Fibroblast of skin of right biceps (primary cell): ENCODE measurements at places on chromosomes 1 and 21.
A peak's percentile ranks its signal among the peaks of the same experiment; 100 is the strongest.

DNA sequence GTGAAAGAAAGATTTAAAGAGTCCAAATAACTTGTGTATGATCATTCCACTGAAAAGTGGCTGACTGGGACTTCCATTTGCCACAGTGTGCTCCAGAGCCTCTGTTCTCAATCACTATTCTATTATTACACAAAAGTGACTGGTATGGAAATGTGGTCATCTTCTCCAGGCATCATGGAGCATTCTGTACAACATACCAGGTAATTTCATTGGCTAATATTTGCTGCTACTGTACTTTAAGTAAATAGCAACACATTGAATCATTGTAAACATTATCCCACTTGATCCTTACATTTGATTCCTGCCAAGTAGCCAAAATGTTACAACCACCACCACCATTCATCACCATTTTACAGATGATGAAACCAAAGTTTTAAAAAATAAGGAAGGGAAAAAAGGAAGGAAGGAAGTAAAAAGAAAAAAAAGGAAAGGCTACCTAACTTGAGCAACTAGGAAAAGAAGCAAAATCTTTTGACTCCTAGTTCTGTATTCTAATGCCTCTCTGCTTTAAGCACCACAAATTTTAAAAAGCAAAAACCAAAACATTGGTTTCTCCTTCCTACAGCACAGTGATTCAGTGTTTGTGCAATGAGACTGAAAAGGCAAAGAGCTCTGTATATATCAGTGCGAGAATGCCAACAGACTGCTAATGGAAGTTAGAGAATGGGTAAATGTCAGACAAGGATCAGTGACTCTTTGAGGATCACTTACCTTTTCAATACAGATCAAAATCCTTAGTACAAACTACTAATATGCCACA, 361.4 kb upstream of the PTBP2 start:
- peak; percentile 39 for DNase-seq

GRCh38 chr1:40252601-40253000, 4.9 kb downstream of the TMCO2 start:
- DNase-seq, result peak; percentile 21

- peak; percentile 96 for DNase-seq
These were observed 55.7 kb downstream of the GIPC2 start for GRCh38 chr1:78101514-78101913.

DNA sequence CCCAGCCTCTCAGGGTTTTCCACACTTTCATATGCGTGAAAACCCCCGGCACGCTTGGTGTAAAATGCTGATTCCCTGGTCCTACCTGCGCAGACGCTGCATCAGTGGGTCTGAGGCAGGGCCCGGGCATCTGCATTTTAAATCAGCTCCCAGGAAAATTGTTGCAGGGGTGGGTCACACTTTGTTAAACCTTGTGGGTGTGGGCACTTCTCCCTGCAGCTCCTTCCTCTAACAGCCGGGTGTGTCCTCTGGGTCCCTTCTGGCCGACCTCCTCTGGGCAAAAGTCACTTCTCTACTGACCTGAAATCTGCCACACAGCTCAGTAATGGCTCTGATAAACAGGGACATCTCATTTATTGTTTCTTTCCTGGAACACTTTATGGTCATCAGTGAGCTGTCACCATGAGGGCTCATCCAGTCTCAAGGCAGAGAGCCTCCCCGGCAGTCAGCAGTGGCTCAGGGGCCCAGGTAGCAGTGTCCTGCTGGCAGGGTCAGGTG, 52.8 kb upstream of the TMPRSS2 start:
- no peak for DNase-seq

- DNase-seq, result peak; percentile 92
These were observed 11.1 kb downstream of the IFFO2 start for GRCh38 chr1:18945401-18945849.

GRCh38 chr21:37915497-37915911, 753 bp downstream of the KCNJ6 start:
- peak; percentile 17 for DNase-seq

DNA sequence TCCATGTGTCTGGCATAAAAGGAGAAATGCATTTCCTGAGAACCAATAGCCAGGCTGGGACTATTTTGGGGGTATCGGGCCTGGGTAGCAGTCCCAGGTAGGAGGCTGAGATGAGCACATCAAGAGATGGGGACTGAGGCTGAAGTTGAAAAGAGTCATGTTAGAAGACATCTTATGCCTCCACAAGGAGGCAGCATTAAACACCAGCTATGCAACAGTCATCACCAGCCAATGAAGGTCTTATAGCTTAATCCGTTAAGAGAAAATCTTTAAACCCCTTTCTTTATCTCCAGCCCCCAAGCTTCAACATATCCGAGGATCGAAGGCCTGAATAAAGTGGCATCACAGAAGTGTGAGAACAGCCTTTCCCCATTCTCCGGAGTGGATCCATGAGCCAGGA, 640.7 kb upstream of the PTBP2 start:
- no peak for DNase-seq

- DNase-seq, result no peak
These were observed 16.3 kb downstream of the RNF19B start for GRCh38 chr1:32948390-32948722.

- peak; percentile 64 for DNase-seq
These were observed 4.8 kb upstream of the IL24 start for GRCh38 chr1:206892351-206892984.

DNA sequence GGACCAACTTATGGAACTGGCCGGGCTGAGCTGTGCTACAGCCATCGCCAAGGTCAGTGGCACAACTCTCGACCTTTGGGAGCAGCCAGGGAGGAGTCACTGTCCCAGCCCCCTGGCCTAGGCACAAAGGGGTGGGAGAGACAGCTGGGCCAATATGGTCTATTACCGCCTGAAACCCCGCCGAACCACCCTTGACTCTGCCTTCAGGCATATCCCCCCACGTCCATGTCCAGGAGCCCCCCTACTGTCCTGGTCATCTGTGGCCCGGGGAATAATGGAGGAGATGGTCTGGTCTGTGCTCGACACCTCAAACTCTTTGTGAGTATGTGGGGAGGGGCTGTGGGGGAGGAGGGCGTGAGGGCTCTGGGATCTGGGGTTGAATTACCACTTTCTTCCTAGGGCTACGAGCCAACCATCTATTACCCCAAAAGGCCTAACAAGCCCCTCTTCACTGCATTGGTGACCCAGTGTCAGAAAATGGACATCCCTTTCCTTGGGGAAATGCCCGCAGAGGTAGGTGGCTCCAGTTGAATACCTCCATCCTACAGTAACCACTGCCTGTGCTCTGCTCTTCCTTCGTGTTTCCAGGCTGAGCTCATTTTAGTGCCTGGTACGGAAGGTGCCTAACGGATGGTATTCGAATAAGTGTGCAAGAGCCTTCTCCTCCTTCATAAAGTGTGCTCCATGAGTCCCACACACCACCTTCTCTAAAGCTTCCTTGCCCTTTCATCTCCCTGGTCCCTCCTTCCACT, 758 bp downstream of the NAXE start:
- DNase-seq, result no peak

DNA sequence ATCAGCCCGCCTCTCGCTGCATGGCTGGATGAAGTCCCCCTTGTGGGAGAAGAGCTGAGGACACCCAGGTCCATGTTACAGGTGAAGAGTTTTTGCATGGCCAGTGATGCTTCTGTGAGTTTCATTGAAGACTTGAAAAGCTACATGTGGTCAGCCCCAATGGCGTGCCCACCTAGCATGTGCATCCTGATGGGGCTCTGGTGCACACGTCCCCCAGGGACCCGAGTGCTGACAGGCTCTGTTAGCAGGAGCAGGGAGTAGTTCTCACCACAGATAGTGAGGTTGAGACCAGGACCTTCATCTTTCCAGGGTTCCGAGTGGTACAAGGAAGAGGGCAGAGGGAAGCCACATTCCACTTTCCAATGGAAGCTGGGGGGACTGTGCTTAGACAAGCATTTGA, 184.8 kb upstream of the C1orf174 start:
- no peak for DNase-seq

GRCh38 chr1:201665036-201665435, 126.1 kb downstream of the NAV1 start:
- no peak for DNase-seq

DNA sequence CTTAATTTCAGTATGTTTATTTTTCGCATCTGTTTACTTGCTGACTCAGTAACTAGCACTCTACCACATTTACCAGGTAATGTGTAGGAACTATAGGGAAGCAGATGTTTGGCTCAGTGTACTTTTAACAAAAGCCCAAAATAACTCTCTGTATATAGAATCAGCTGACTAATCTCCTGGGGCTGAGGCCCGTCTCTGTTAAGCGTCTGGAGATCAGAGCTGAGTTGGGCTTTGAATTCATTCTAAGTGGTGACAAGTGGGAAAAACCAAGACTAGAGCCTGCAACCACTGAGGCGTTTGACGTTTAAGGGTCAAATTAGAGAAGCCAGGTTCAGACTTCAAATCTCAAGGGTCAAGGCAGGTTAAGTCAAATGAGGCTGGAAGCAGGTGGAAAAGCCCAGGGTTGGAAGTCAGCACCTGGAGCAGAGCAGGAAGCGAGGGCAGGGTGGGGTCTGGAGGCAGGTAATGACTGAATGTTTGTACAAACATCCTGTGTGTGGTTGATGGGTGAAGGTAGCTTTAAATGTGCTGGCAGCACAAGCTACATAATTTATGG, 56.8 kb upstream of the LYST start:
- DNase-seq, result no peak

- DNase-seq, result no peak
These were observed 70.3 kb downstream of the TNFSF18 start for GRCh38 chr1:172980456-172980855.

- no peak for DNase-seq
These were observed at the start of gene TMEM269 for GRCh38 chr1:42784946-42785693. TMEM269 (plus strand) TSS chr1:42784991; CDS start chr1:42789894, 4,903 bp downstream.

DNA sequence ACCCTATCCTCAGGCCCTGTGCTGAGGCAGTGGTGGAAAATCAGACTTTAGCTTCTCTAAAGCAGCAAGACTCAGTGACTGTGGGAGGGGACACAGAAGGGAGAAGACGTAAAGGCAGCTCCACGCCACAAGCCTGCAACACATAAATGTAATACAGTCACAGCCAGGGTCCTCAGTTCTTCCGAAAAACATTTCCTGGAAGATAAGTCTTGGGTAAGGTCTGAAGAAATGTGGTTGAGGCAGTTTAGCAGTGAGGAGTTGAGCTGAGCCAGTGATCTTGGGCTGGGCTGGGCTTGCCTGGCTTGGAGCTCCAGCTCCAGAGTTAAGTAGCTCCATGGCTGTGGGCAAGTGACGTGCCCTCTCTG, 127.8 kb upstream of the ADAR start:
- DNase-seq, result no peak

GRCh38 chr1:8822373-8823294, 5.2 kb upstream of the RERE start:
- DNase-seq, result peak; percentile 92

DNA sequence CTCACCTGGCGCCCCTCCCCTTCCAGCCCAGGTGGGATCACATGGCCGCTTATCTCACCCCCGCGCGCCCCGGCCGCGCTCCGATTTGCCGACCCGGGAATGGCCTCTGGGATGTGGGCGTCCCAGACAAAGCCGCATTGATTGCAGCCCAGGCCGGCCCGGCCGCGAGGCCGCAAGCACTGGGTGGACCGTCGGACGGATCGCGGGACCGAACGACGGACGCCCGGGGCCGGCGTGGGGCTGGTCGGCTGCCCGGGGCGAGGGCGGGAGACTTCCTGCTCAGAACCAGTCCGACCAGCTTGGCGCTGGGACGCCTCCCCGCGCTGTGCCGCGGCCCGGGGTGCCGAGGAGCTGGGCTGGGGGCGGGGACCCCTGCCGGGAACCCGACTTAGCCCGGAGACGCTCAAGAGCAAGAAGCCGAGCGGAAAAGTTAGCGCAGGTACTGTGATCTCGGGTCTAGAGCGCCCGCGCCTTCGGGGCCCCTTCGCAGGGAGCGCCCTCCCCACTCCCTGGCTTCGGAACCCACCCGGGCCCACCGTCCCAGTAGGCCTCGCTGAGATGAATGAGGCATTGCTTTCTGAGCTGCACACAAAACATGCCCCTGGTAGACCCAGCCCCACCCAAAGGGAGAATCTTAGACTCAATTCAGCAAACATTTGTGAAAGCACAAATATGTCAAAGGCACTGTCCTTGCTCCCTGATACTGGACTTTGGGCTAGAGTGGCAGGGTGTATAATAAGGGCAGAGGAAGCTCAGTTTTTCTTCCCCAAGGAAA, 415 bp upstream of the LAD1 start:
- no peak for DNase-seq

DNA sequence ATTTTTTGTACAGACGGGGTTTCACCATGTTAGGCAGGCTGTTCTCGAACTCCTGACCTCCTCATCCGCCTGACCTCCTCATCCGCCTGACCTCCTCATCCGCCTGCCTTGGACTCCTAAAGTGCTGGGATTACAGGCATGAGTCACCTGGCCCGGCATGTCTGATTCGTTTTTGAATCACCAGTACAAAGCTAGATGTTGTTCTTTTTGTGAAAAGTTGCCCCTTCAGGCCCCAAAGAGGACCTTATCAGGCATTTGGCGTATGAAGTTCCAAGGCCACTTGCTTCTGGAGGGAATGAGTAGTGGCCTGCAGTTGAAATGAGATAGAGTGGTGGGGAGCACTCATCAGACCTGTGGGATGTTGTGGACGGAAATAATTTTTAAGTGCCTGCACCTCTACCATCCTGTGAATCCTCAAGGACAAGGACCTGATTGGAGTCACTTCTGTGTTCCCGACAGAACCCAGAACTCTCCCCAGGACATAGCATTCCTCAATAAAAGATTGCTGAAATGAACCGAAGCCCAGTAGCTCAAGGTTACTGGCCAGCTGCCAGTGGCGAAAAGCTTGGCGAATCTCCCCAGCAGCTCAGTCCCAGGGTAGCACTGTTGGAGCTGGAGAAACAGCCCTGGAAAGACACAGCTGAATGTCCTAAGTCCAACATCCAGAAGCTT, 50.1 kb downstream of the NDUFS5 start:
- DNase-seq, result peak; percentile 57

DNA sequence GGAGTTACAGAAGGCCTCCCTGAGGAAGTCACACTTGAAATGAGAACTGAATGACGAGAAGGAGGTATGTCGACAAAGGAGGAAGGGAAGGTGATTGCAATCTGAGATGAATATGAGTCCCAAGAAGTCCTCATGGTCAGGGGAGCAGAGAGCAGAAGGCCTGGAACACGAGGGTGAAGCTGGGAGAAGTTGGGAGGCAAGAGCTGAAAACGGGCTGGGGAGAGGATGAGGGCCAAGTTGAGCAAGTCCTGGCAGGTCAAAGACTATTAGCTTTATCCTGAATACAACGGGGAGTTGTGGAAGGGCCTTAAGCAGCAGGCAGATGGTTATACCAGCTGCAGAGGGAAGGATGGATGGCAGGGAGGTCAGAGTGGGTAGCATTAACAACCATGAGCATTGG, 89.5 kb downstream of the KCNJ15 start:
- no peak for DNase-seq

GRCh38 chr1:74502432-74502831, 10.0 kb downstream of the LRRC53 start:
- DNase-seq, result peak; percentile 46

GRCh38 chr1:148160048-148160342, 7.9 kb upstream of the NBPF11 start:
- no peak for DNase-seq

- DNase-seq, result no peak
These were observed 126.8 kb downstream of the BEND5 start for GRCh38 chr1:48649880-48650279.

DNA sequence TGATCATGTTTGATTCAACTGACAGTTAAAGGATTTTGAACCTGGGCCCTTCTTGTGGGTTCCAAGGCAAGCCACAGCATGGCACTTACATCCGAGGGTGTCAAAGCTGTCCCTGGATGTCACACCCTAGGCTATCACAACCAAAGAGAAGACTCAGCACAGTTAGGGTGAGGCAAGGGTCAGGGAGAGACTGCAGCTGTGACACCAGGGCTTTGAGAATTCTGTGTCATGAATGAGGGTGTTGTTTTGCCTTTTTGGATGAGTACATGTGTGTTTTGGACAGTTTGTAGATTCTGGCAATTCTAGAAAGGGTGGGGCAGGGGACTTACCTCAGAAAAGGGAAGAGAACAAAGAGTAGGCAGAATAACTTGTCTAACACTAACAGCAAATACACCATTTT, 37.8 kb upstream of the ZNF326 start:
- no peak for DNase-seq
